Activated CD8-positive, alpha-beta memory T cell treated with anti-CD3 and anti-CD28 coated beads for 48 hours (primary cell): ENCODE measurements at places on chromosomes 2 and 18.

DNA sequence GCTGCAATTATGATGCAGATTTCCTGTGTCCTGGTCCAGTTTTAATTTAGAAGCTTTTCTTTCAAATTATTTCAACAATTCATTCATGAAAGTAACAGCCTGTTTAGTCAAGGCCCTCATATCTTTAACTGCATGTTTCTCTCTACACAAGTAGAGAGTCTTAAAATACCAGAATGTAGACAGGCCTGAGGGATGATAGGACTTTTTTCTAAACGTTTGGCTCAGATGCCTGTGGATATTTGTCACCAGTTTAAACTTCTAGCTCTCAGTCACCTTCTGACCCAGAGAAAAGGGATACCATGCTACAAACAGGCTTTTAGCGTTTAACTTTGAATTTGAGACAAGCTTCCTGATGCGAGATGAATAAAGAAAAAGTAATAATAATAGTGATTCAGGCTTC lies 15.7 kb downstream of the COL5A2 start:
- DNase-seq, result no peak

GRCh38 chr2:11949732-11950523 lies 203.5 kb downstream of the LPIN1 start:
- DNase-seq, result no peak

- DNase-seq, result no peak
Observed at GRCh38 chr2:195741191-195741590, 84.2 kb downstream of the SLC39A10 start.

GRCh38 chr2:205324355-205324754 lies 357.9 kb upstream of the NRP2 start:
- DNase-seq, result no peak

DNA sequence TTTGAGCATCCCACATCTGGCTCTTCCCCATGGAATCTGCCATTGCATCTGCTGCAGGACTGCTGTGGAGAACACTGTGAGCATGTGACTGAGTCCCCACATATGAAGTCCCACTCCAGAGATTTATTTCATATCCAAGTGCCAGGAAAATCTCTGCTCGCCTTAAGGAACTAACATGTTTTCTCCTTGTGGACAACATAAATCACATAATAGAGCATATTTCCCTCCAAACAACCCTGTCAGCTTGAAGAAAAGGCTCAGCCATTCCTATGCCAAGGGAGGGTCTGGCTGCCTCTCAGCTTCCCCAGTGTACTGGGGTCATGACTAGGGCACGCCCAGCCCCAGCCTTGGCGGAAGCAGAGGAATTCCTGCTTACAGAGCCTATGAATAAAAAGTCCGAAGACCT lies 193.7 kb downstream of the DNER start:
- DNase-seq, result no peak

DNA sequence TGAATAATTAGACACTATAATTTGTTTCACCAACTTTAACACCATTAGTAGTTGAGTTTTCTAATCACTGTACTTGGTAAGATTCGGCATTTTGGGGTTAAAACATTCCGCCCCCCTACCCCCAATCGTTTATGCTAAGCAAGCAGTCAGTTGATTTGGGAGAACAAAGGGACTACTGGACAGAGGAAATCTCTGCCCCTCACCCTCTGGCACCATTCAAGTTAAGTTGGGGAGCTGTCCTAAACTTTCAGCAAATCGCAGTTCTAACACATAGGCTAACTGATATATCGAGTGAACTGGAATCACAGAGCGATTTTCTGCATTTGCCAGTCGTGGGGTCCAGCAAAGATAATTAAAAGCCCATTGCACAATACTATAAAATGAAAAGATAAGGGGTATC lies 5.6 kb downstream of the KLF7 start:
- no peak for DNase-seq
